ENCODE measurements at places on chromosomes 13 and 19.

DNA sequence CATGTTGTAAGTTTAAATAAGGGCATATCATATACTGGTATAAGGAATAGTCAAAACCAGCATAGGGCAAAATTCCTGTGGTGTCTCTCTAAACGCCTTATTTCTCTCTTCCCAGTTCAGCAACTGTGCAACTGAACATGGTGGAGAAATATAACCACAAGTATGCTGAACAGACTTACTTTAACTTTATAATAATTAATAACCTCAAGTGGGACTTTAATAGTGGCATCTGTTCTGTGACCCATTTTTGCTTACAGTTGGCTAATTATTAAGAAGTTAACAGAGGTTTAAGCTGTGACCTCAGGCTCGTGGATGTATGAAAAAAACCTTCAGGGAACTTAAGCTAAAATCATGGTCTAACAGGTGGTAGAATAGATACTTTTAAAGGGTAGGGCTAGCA, 54.3 kb downstream of the MICU2 start:
- DNase-seq: no peak

- no peak for DNase-seq
These were observed 17.0 kb downstream of the ERFL start for GRCh38 chr19:41910992-41911888.

DNA sequence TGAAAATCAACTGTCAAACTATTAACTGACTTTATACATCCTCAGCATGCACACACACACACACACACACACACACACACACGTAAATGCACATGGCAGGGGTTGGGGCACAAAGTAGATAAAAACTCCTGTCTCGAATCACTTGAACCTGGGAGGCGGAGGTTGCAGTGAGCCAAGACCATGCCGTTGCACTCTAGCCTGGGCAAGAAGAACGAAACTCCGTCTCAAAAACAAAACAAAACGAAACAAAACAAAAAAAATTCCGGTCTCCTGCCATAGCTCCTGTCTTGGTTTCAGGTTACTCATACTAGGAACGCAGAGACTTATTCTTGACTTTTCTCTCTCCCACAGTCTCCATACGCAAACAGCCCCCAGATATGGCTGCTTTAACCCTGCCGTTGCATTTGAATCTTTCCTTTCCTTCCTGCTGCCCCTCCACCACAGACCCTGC, 148.9 kb downstream of the SHISA2 start:
- no peak for DNase-seq

DNA sequence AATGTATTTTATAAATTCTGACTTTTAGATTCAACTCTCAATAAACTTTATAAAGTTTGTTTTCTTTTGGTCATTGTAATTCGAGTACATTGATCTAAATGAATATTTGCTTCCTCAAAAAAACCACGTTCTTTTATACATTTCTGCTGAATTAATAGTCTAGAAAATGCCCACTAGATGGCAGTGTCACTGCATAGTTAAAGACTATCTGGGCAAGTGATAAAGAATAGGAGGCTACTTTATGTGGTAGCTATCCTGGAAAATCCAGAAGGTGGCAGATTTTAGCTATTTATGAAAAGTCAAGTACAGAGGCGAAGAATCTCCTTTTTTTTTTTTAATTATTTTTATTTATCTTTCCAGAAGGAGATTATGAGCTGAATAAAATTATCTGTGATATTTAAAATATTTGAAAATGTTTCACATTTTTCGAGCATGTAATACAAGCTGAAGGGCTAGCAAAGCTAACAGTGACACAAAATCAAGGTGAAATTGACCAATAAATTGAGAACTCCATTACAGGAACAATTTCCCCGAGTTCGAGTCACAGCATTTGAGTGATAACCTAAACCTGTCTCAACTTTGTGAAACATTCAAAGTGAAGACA, 221.8 kb downstream of the OLFM4 start:
- peak; percentile 48 for DNase-seq

DNA sequence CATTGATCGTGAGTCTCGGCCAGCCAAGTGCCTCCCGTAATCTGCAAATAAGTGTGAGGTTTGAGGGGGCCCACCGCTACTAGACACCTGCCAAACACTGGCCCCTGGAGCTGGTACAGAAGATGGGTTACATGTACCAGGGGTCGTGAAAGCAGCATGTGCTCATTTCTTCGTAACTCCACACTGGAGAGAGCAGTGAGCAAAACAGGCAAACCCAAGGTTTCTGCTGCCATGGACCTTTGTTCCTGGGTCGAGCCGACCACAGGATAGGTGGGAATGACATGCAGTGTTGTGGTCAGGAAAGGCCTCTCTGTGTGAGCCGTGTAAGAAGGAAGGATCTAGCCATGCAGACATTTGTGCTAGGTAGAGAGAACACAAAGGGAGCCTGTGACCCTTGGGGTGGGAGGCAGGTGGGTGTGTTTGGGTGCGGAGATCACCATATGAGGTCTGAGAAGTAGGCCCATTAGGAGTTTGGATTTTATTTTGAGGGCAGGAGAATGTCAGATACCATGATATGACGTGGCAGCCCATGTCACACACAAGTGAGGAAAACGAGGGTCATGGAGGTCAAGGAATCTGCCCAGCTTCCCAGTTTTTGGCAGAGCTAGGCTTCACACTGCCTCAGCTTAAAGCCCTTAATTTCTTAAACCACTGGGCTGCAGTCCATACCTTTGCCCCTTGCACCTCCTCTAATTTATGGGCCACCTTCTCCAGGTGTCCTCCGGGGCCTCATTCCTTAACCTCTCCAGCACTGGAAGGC, 919 bp downstream of the GTF3A start:
- DNase-seq: peak; percentile 8

GRCh38 chr19:12695997-12696365, 450 bp downstream of the FBXW9 start:
- DNase-seq: no peak

- DNase-seq: no peak
These were observed 9.4 kb downstream of the TIMM13 start for GRCh38 chr19:2417881-2418406.

DNA sequence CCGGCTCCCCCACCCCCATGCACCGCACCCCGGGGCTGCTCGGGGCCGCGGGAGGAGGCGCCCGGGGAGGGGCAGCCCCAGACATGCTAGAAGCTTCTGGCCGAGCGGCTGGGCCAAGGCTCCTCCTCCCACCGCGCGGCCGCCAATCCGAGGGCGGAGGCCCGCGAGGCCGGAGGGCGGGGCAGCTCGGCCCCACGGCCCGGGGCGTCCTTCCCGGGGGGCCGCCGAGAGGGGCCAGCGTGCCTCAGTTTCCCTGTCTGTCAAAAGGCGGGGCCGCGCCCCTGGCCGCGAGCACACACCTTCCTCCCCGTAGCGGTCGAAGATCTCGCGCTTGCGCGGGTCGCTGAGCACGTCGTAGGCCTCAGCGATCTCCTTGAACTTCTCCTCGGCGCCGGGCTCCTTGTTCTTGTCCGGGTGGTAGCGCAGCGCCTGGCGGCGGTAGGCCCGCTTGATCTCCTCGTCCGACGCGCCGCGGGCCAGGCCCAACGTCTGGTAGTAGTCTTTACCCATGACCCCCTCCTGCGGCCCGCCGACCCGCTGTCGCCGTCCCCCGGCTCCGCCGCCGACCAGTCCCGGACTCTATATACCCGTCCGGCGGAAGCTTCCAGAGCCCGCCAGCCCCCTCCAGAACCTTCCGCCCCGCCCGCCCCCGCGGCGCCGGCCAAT, at the start of gene DNAJB1:
DNAJB1 (minus strand) TSS at position 558 of the 666 bp plus-strand sequence; CDS start at position 510, 48 bp downstream.
- no peak for DNase-seq

GRCh38 chr13:106499113-106499512, 36.3 kb downstream of the EFNB2 start:
- DNase-seq: no peak
